ENCODE measurements at places on chromosomes 1 and 21. TPM values are rescaled to one million over a fixed set of nuclear protein-coding genes. Genes with fewer than 3 reads are reported as not detected.

Gene EPHB2
- 13.1 TPM for total RNA-seq

Gene HENMT1
- total RNA-seq = 4.6 TPM

GRCh38 chr1:68571454-68572235 is 74.8 kb upstream of the DEPDC1 start:
- DNase-seq = no peak

DNA sequence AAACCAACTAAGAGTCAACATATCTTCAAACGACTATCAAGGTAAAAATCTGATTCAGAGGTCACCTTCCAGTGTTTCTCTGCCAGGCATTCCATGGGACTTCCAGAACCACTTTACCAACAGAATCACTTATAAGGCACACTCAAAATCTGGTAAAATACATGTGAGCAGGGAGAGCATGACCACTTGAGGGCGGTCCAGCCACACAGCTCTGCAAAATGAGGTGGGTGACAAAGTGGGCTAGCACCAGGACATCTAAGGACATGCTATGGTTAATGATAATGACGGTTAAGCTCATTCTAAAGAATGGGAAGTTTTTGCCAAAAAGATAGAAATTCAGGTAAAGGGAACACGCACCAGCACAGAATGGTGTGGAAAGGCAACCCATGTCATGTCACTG is 24.5 kb upstream of the GLIS1 start:
- DNase-seq = no peak

GRCh38 chr1:95171270-95172245 is 54.4 kb downstream of the TLCD4 start:
- DNase-seq = no peak

DNA sequence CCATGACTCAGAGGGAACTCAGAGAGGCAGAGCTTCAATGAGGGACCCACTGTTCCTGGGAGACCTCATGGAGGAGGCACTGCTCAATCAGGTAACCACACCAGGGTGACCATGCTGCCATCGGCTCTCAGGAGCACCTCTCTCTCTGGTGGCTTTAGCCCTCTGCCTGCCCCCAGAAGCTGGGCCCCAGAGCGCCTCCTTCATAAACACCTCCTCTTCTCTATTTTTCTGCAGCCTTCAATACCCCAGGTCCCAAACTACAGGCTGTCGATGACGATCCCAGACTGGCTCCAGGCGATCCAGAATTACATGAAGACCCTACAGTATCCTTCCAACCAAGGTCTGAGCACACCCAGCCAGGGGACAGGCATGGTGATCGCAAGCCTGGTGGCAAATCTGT is 10.6 kb downstream of the VASH2 start:
- no peak for DNase-seq

All from WTC11 (cell line).